ENCODE measurements at places on chromosomes 5 and 9. TPM values are rescaled to one million over a fixed set of nuclear protein-coding genes. Genes with fewer than 3 reads are reported as not detected.

DNA sequence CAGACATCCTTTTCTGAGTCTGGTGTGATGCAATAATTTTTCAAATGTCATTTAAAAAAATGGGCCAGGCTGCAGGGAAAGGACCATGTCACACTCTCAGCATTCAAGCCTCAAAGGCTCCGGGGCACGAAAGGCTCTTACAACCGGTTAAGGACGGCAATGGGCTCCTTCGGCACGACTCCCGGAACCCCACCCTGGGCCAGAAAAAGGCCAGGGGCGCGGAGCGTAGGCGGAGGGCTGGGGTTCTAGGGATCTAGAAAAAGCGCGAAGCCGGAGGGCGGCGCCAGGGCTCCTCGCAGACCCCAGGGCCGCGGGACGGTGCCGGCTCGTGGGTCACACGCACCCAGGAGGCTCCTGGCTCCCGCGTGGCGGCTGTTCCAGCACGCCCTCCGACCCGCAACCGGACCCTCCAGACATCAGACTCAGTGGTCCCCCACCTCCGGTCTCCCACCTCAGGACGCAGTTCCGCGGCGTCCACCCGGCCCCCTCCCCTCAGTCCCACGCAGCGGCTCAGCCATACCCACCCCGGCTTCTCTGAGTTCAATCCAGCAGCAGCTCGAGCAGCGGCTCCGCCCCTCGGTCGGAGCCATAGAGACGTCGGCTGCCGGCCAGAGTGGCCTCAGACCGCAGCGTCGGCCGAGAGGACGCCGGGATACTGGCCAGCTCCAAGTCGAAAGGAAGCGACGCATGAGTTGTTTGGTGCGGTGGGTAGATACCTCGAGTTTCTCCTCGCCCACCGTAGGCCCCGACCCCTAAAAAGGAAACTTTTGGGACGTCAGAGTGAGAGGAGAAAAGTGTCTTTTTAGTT lies at the start of gene TMEM267:
Gene TMEM267, minus strand, starts transcription at position 568 of the 808 bp plus-strand sequence. CDS start 29,896 bp downstream, outside the sequence.
- peak; percentile 89 for DNase-seq

DNA sequence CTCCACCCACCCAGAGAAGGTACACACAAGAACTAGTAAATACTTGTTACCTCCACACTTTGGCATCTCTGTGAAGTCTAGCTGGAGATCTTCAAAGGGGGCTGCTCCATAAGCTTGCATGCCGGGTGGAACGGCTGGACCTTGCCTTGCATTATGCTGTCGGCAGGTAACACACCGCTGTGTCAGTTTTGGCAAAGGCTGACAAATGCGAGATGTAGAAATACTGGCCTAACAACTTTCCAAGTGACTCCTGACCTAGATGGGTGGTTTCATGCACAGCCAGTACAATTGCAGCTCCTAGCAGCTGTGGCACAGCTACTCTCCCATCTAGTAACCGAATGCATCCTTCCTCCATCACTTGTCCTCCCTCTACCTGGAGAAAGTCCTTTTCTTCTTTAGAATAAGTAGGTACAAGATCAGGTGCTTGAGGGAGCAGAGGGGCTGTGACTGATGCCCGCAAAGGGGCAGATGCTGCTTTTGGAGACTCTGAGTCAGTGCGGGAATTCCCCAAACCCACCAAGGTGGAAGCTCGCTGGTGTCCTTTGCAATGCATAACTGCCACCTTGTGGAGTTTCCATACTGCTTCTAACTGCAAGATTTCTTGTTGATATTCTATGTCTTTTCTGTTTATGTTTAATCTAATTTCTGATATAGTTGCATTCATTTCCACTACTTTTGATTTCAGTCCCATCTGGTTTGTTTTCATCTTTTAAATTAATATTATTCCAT lies 78.4 kb downstream of the TMEM161B start:
- no peak for DNase-seq

GRCh38 chr5:142420561-142421227 lies 95.9 kb upstream of the SPRY4 start:
- DNase-seq = no peak

- no peak for DNase-seq
Observed at GRCh38 chr5:5666076-5666365, 243.5 kb downstream of the ICE1 start.

NUTM2F gene
- not detected for total RNA-seq

Measured in cerebellum (tissue), 4 donors.